NCI-H1048 (cell line): ENCODE measurements at places on chromosomes 4 and X.

GRCh38 chr4:7569810-7570783 is 135.4 kb upstream of the PSAPL1 start:
- no peak for DNase-seq

GRCh38 chr4:33959519-33959918 is 2284.8 kb downstream of the ARAP2 start:
- no peak for DNase-seq

DNA sequence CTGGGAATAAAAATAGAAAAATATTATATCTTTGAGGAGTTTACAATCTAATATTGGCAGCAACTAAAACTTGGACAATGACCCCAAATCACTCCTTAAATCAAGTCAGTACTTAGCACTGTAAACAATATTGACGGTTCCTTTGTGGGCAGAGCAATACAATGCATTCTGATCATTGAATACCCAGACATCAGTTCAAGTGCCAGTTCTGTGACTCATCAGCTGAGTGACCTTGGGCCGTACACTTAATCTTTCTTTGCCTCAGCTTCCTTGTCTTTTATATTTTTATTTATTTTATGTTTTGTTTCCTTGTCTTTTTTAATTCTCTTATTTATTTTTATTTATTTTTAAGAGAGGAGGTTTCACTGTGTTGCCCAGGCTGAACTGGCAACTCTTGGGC is 112.2 kb upstream of the ANXA3 start:
- no peak for DNase-seq

DNA sequence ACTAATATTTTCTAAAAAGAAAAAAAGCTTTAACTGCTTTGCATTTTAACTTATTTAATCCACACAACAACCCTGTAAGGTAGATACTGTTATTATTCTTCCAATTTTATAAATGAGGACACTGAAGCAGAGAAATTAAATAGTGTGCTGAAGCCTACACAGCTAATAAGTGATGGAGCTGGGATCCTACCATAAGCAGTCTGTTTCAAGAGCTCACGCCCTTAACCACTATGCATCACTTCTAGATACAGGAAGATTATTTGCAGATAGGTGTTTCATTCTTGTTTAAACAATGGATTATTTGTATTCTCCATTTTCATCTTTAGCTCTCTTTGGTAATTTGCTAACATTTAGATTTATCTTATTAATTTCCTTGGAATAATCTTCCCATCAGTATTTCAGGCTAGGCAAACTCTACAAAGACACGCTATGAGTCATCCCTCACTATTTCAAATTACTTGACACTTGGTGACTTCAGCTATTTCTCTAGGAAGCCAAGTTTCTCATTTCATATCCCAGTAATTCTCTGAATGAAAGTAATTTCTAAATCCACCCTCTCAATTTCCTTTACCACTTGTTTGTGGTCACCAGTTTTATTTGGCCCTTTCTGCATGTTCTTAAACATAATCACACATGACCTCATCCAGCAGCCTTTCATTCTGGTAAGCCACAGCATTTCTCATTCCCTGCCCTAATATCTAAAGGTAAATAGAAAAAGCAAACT is 67.3 kb downstream of the ASB9 start:
- DNase-seq, result no peak

- DNase-seq, result no peak
These were observed 160.5 kb downstream of the ZNF518B start for GRCh38 chr4:10296730-10297129.

GRCh38 chr4:174053895-174054294 is 229.6 kb downstream of the FBXO8 start:
- DNase-seq, result peak; percentile 71

- no peak for DNase-seq
These were observed 132.6 kb upstream of the PUDP start for GRCh38 chrX:7280520-7280919.

- DNase-seq, result no peak
These were observed 108.1 kb downstream of the ATG4A start for GRCh38 chrX:108199691-108200090.

GRCh38 chr4:21242163-21242562 is 541.9 kb downstream of the PACRGL start:
- DNase-seq, result no peak

GRCh38 chr4:88858752-88859151 is 161.1 kb upstream of the NAP1L5 start:
- no peak for DNase-seq

DNA sequence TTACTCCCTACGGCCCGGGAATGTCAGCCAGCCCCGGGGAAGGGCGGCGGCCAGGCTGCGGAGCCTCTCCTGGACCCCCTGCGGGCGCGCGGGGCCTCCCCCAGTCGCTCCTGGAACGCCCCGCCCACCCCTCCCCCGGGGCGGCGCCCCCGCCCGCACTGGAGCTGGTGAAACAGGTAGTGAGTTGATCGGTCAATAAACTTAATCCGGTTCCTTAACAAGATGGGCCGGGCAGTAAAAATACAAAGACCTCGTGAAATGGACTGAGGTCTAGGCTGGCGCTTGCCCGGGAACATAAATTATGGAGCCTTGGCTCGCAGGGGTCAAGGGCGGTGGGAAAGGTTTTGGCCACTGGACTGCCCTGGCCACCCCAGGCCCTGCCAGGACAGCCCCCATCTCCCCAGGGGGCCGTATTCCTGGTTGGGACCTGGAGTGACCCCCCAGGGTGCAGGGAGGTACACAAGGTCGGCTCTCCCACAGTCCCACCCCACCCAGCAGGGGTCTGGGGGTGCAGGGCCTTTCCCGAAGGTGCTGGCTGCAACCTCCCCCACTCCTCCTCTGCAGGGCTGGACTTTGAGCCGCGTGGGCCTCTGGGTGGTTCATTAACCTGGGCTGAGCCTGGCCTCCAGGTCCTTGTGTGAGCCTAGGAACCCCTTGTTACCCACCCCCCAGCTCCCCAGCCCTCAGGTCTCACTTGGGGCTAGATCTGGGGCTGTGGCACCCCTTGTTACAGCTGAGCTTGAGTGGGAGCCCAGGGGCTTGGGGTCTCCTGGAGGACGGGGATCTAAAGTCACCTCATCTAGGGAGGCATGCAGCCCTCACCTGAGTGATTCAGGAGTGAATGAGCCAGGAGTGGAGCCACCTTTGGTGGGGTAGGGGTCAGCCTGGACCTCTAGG is 2.5 kb downstream of the FGFR3 start:
- no peak for DNase-seq

DNA sequence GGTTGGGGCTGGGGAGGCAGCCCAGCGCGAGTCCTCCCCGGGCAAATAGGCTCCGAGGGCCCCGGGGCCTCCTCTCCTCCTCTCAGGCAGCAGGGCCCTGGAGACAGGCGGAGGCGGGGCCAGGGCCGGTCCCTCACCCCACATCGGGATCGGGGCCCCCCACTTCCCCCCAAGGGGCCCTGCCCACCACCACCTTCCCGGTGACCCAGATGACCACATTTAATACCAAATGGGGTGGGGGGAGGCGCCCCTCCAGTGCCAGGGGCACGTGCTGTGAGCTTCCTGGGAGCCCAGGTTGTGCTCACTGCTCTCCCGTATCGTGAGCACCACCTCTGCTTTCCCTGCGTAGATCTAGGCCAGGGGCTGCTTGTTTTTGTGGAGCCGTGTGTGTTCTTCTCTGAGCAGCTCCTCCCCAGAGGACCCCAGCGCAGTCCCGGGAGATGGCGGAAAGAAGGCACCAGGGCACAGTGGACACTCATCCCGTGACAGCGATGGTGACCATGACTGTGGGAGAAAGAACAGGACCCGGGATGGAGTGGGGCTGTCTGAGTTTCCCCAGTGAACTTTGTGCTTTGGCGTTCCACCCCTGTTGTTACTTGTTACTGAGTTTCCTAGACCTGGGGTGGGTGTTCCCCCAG is 2.1 kb downstream of the PNMA6A start:
- no peak for DNase-seq

GRCh38 chr4:81198609-81199008 is 16.4 kb downstream of the PRKG2 start:
- DNase-seq, result no peak

DNA sequence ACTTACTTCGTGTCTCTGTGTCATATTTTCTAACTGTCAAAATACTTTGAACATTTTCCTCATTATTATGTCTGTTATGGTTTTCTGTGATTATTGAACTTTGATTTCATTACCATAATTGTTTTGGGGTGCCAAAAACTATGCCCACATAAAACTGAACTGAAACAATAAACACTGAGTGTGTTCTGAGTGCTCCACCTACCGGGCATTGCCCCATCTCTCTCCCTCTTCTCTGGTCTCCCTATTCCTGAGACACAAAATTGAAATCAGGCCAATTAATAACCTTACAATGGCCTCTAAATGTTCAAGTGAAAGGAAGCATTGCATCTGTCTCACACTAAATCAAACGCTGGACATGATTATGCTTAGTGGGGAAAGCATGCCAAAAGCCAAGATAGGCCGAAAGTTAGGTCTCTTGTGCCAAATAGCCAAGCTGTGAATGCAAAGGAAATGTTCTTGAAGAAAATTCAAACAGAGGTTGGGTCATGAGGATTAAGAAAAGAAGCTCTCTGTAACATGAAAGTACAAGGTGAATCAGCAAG is 972.3 kb downstream of the PCDH7 start:
- no peak for DNase-seq

- DNase-seq, result no peak
These were observed 58.7 kb downstream of the NBDY start for GRCh38 chrX:56787734-56788152.

GRCh38 chr4:153808175-153808574 is 19.3 kb upstream of the SFRP2 start:
- no peak for DNase-seq

DNA sequence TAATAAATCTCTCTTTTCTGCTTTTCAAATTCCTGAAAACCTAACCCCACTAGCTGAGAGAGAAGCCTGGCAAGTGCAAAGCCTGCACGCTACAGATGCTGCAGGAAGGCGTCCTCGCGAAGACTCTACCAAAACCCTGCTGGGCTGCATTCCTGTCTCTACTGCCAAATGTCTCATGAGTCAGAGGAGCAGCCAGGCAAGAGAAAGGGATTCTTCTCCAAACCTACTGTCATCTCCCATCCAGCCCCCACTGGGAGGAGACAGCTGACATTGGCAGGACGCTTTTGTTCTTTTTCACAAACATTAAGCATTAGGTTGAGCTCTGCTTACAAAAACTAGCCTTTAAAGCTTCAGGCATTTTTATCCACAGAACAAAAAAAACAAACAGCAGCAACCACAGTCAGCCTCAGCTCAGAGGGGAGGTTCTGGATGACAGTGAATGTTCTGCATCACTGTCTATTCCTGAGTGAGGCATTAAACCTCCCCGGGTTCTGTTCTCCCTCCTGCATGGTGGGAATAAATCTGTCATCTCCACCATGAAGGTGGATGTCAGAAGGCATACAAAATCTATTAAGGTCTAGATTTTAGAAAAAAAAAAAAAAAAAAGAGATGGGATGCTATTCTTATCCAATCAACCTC is 18.0 kb downstream of the CRMP1 start:
- DNase-seq, result no peak

DNA sequence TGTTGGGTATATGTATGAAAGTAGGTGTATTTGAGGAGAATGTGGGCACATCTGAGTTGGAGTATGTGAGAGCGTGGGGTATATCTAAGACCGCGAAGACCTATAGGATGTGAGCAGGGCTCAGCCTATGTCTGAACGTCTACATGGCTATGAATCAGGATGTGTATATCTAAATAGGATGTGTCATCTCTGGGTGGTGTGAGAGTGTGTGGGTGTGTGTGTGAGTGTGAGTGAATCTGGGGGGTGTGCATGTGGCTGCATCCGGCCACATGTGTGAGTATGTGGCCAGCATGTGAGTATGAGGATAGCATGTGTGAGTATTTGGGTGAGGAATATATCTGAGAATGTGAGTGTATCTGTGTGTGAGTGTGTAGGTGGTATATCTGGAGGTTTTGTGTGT is 7.7 kb downstream of the GPR173 start:
- DNase-seq, result no peak

GRCh38 chr4:112145326-112145789 is at the start of gene FAM241A:
Gene FAM241A (plus strand): TSS chr4:112145454. CDS start chr4:112145581, 127 bp downstream.
- DNase-seq, result peak; percentile 17

DNA sequence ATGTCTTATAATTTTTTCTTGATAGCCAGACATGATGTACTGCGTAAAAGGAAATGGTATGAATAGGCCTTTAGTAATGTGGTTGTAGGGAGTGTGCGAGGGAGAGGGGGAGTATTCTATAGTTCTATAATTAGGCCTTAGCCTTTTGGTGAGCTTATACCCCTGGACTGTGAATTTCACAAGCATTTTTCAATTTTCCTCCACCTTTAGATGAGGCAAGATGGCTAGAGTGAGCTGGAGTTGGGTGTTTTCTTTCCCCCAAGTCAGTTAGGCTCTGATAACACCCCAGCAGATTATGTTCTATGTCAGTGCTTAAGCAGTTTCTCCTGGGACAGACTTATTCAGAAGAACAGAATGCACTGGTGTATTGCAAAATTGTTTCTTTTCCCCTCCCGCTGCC is 210.2 kb upstream of the NPY2R start:
- no peak for DNase-seq

GRCh38 chr4:76028350-76028765 is 5.1 kb upstream of the CXCL10 start:
- DNase-seq, result no peak
